ENCODE measurements at places on chromosomes 6 and 20.

- no peak for DNase-seq
These were observed 351.6 kb downstream of the THBS2 start for GRCh38 chr6:168902075-168902474.

DNA sequence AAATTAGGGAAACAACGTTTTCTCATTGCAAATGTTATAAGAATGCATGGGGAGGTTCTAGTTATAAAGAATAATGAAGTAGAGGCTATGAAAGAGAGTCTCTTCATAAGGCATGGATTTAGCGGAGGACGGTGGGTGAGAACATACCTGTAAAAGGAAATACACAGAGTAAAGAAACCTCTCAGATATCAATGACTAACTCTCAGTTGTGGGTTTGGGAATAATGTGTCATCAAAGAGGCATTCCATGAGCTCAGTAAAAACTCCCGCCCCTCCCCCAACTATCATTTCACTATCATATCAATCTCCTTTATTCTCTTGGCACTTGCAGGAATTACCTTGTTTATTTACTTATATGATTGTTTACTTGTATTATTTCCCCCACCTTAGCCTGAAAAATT is 695.4 kb downstream of the PTPRT start:
- no peak for DNase-seq

DNA sequence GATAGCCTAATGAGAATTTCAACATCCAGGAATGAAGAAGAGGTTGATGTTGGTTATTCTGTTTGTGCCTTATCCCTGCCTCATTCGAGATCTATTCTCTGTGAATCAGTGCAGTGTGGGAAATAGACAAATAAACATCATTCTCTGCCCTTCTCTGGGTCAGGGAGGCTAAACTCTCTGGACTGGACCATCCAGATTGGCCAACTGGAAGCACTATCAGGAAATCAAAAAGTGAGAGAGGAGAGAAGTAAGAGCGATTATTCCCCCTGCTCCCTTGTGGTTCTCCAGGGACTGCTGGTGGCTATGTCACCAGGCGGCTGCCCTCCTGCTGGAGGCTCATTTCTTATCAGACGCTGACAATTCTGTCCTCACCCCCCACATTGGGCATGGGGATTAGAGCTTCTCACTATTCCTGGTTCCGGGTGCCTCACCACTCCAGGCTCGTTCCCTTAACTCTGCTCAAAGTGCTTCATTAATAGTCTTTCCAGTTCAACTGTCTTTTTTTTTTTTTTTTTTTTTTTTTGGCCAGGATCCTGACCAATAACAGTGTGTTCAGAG is 201.7 kb upstream of the RREB1 start:
- DNase-seq: no peak

GRCh38 chr6:75791881-75792280 is 42.8 kb downstream of the MYO6 start:
- no peak for DNase-seq

- DNase-seq: no peak
These were observed 91.8 kb downstream of the REPS1 start for GRCh38 chr6:138896104-138896756.

DNA sequence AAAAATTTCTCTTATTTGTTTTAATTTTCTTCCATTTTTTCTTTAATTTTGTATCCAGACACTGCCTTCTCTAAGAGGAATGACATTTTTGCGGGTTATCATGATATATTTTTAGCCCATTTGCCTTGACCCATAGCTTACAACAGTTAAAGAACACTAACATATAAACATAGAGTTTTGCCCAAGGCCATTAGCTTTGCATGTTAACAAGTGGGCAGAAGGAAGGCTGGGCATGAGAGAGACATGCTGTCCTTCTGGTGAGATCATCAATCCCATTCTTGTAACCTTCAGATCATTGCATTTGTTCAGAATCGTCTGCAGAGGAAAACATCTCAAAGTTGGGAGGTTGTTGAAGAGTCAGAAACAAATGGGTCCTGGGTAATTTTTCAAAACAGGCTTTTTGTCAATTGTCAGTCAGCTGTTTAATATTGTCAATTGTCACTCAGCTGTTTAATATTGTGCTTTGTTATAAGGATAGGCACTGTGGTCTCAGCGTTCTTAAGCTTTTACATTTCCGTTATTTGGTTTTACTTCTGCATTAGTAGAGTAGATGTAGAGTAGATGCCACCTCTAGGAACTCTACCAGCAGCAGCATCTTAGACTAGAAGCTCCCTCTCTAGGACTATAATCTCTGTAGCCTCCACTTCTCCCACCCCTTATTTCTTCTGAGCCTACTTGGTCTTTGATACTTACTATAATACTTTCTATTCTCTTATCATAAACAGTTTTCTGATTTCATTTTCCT is 243.1 kb downstream of the ESR1 start:
- DNase-seq: no peak

DNA sequence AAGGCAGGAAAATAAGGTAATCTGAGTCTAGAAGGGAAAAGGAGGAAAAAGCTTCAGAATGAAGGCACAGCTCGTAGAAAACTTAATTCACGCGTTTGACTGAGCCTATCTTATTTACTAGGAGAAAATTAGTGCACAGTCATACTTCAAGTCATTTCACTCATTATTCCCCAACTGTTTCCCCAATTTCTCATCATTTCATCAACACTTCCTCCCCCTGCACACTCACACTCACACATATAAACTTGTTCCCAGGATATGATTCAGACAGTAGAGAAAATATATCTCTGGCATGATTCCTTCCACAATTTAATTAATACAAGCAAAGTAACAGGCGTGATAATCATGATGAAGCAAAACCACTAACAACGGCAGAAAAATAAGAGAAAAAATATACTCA is 94.5 kb upstream of the F13A1 start:
- no peak for DNase-seq

DNA sequence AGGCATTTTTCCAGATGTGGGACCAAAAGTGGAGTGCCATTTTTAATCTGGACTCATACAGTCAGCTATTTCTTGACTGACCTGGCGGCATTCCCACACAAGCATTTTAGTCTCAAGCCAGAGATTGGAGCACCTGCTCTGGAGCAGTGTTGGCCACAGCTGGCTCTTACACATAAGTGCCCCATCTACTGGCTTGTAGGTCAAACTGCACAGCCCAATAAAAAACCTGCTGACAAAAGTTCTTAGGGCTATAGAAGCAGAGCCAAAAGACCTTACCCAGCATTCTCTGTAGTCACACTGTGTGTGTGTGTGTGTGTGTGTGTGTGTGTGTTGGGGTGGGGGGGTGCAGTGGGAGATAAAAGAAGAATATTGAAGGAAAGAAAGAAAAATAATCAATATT is 38.6 kb upstream of the SENP6 start:
- DNase-seq: no peak

DNA sequence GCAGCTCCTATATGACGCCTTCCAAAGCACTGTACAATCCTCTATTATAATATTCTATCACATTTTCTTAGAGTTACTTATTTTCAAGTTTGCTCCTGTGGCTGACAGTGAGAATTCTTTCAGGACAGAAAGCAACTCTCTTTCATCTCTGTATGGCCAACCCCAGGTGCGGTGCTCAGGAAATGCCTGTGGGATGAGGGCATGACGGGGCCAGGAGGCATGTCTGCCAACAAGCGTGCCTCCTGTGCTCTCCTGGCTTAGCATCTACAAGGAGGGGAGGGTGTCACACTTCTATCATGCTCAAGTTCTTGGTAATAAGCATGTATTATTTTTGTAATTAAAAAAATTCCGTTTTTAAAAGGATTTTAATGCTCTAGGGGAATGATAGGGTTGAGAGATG is 11.4 kb downstream of the MRPL14 start:
- no peak for DNase-seq

GRCh38 chr6:169669889-169670288 is 31.9 kb downstream of the WDR27 start:
- DNase-seq: no peak

GRCh38 chr6:35267446-35267845 is 7.9 kb downstream of the ZNF76 start:
- DNase-seq: no peak

GRCh38 chr6:163466839-163467390 is 52.4 kb downstream of the QKI start:
- no peak for DNase-seq

- no peak for DNase-seq
These were observed 22.5 kb upstream of the TAGAP start for GRCh38 chr6:159067334-159067733.

GRCh38 chr20:48308232-48308781 is 519.5 kb downstream of the PREX1 start:
- DNase-seq: no peak

GRCh38 chr6:125612345-125612846 is 137.0 kb upstream of the HEY2 start:
- no peak for DNase-seq

DNA sequence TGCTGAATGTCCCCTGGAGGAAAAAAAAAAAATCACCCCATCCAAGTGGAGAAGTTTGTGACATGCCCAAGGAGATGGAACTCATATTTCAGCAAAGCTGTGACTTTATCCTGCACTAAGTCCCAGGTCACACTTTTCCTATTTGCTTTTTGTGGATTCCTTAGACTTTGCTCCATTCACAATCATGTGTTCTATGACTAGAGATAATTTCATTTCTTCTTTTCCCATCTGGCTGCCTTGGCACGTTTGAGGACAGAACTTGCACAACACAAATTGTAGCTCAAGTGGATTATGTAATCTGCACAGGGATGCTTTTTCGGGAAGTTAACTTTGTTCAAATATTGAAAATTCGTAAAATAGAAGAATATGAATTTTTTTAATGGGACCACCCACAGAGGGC is 100.7 kb upstream of the PTPN1 start:
- no peak for DNase-seq

Data from T-helper 2 cell (primary cell).